ENCODE measurements at places on chromosomes 16 and 17.

DNA sequence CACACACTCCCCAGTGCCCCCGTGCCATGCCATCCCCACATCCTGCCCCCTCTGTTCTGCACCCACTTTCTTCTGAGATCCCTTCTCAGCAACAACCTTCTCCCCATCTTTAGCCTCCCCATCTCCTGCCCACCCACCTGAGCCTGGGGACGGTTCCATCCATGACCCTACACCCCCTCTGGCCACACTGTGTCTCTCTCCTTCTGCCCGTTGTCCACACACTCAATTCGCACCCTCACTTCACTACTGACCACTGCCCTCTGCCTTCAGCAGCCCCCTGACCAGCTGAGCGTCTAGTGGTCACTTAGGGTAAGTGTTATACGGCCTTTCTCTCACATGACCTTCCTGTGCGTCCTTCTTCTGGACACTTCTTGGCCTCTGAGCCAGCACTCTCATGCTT lies 6.1 kb downstream of the ARHGAP27 start:
- no peak for DNase-seq

- no peak for DNase-seq
Observed at GRCh38 chr17:77893144-77894044, 65.1 kb upstream of the TNRC6C start.

DNA sequence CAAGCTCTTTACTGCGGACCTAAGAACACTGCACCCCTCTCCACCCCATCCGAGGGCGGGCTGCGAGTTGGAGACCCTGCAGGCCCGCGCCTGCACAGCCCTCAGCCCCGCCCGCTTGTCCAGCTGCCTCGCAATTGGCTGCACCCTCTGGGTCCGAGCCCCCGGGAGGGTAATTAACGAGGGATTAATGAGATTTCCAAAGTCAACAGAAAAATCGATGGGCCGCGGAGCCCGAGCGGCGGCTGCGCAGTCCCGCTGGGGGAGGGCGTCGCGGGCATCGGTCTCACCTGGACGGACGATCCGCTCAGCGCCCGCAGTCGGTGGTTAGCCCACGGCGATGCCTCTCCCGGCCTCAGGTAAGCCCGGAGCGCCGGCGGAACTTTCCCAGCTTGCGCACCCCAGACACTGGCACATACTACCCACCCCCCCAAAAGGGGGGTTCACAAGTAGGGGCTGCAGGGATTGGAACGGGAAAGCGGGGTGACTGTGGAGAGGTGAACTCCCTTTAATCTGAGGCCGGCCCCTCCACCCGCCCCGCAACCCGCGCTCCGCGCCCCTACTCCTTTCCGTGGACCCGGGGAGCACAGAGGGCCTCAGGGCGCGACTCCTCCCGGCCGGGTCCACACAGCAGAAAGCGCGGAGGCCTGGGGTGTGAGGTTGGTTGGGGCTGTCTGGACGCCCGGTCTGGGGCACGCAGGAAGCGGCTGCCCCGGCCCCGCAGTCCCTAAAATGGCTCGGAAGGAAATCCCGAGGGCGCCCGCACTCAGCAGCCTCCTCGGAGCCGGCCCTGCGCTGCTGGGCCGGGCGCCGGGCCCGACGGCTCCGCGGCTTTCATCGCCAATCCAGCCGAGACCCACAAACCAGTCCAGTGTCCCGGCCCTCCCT lies at the start of gene OTOP3:
TSS of gene OTOP3 (plus strand) at position 314 of the 885 bp plus-strand sequence. CDS start at position 338, 24 bp downstream.
- DNase-seq, result no peak

DNA sequence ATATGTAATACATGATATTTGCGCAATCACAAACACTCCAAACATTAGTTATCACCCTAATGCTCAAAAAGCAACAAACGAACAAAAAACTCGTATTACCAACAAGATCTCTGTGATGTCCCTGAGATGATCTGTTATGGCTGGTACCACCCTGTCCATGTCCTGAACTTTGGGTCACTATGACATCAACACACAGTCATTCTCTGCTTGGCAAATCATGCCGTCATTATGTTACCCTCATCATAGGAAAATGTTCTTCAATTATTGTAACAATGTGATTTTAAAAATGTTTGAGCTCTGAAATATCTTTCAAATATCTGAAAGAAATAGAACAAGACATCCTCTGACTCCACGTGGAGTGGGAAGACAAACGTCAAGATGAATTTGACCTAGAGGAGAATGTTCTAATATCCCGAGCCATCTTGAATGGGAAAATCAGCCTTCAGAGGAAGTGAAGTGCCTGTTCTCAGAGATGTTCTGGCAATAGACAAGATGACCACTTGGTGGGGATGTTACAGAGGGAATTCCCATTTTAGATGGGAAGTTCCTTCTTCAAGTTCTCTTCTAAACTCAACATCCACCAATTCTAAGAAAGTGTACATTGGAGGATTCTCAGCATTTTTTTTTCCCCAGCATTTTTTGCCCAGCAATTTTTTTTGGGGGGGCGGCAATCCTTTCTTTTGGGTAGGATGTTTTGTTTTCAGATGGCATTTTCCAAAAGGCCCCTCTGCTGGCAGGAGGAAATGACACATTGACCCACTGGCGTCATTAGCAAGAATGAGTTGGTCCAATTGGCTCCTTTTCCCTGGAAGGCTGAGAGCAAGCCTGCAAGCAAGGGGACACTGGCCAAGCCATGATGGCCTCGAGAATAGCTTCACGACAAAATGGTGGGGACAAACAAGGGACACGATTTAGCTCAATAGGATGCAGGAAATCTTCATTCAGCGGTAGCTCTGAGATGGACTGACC lies 3.7 kb upstream of the HSD17B2 start:
- DNase-seq, result peak; percentile 27

DNA sequence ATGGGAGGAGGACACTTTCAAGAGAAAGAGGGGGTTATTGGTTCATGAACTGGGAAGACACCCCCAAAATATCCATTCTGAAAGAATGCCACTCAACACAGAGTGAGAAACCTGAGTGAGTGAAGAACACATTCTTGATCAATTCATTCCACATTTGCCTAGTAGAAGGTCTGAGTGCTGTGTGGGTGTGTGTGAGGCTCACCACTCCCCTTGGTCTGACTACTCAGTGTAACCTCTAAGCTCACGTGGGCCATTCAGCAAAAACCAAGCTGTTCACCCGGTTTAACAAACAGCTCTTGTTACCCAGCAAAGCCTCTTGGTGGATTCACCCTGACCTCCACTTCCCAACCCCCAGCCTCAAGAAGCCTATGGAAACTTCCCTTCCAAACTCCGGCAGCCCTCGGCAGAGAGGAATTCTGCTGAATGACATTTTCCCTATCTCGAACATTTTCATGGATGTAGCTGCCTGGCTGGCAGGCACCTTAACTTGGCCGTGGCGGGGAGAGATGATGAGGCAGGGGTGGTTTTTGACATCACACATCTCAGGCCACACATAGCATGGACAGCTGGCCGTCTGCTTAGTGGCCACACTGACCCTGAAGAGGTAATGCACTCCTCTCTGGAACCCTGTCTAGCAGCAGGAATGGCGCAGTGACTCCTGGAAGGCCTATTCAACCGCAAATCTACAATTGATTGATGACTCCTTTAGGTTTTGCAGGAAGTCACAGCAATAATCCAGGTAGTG lies 11.6 kb downstream of the ST6GALNAC1 start:
- no peak for DNase-seq

- DNase-seq, result no peak
Observed at GRCh38 chr17:40362696-40363110, 1.8 kb downstream of the GJD3 start.

DNA sequence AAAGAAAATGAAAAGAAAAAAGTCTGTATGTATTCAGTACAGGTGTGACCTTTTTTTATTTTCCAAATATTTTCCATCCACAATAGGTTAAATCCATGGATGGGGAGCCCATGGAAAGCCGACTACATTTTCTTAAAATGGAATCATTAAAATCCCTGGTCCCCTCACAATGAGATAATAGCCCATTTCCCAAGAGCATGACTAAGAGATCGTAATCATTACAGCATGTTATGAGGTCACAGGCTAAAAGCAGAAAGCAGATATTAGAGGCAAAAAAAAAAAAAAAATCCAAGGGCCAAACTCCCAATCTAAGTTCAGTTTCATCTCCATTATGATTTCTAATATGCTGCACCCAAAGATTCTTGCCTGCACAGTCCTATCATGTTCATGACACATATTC lies 44.7 kb downstream of the CYTH1 start:
- DNase-seq, result no peak

DNA sequence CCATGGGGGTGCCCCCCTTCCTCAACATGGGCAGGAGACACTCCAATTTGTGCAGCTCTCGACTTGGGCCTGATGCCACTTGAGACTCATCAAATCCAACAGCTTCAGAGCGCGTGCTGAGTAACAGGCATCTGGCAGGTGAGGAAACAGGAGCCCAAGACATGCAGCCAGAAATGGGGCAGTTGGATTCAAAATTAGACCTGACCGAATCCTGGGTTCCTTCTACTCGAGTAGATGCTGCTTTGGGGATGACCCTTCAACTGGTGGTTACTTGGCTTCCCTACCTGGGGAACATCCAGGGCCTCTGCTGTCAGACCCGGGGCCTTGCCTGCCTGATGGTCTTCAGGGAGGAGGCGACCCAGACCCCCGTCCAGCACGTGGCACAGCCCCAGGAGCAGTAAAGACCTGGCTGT lies 488 bp upstream of the NTN3 start:
- peak; percentile 72 for DNase-seq

DNA sequence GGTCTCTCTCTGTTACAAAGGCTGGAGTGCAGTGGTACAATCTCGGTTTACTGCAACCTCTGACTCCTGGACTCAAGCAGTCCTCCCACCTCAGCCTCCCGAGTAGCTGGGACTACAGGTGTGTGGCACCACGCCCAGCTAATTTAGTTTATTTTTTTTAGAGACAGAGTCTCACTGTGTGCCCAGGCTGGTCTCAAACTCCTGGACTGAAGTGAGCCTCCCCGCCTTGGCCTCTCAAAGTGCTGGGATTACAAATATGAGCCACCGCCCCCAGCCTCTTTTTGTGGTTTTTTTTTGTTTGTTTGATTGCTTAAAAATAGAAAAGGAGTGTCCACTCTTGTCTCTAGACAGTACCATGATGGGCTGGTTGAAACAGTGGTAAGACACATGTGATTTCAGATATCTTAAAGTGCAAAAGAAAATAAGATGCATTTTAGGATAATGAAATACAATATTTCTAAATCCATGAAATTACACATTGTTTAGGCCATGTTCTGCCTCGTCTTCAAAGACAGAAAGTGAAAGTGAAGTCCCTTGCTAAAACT lies 27.4 kb downstream of the KIAA0513 start:
- no peak for DNase-seq

- no peak for DNase-seq
Observed at GRCh38 chr17:79921411-79922115, 82.3 kb upstream of the CBX4 start.

DNA sequence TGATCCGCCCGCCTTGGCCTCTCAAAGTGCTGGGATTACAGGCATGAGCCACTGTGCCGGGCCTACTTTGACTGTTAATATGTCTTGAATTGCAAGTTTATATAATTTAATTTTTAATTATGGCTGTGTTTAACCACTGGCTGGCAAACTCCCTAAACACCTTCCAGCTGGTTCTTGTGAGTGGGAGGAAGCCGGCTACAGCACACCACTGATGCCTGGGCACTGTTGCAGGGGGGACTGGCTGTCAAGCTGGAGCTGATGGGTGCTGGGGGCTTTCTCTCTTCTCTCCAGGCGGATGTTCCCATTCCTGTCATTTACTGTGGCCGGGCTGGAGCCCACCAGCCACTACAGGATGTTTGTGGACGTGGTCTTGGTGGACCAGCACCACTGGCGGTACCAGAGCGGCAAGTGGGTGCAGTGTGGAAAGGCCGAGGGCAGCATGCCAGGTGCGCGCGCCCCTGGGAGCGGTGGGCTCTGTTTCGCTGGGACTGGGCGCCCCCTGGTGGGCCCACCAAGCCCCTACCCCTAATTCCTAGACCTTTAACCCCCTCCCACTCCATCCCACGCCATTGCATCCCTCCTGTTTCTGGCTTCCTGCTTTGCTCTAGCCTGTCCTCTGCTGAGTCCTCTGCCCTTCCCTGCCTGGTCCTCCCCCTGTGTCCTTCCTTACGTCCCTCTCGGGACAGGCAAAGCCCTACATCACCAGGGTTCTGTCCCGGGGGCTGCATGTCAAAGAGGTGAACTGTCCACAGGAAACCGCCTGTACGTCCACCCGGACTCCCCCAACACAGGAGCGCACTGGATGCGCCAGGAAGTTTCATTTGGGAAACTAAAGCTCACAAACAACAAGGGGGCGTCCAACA lies 9.5 kb downstream of the TBX21 start:
- DNase-seq, result peak; percentile 11

- DNase-seq, result no peak
Observed at GRCh38 chr16:88170528-88170991, 212.2 kb upstream of the ZNF469 start.

DNA sequence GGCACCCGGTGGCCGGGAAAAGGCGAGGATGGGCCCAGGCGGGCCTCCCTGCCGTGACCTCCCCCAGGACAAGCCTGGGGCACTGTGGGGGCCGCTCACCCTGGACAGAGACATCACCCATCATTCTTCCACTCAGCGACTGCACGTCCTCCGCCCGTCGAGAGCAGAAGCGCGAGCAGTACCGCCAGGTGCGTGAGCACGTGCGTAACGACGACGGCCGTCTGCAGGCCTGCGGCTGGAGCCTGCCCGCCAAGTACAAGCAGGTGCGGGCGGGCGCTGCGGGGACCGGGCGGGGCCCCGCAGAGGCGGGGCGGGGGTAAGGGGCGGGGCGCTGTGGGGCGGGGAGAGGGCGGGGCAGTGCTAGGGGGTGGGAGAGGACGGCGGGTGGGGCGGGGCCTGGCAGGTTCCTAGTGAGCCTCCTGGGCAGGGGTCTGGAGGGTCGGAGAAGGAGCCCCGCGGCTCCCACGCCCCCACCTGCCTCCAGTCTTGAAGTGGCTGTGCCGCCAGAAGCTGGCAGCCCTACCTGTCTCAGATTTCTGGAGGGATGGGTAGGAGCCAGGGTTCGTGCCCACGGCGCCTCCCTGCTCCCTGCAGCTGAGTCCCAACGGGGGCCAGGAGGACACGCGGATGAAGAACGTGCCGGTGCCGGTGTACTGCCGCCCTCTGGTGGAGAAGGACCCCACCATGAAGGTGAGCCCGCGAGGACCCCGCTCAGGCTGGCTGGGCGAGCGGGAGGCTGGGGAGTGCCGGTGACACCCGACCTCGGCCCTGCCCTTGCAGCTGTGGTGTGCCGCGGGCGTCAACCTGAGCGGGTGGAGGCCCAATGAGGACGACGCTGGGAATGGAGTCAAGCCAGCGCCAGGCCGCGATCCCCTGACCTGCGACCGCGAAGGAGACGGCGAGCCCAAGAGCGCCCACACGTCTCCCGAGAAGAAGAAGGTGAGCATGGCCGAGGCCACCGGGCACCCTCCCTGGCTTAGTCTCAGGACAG lies 7.5 kb downstream of the NME3 start:
- DNase-seq, result no peak

GRCh38 chr16:81638286-81638945 lies 140.7 kb upstream of the PLCG2 start:
- no peak for DNase-seq

Measured in NCI-H1092 (cell line).